ENCODE measurements at places on chromosomes 12 and 14.

- DNase-seq: no peak
Observed at GRCh38 chr12:124286414-124286813, 8.5 kb upstream of the RFLNA start.

DNA sequence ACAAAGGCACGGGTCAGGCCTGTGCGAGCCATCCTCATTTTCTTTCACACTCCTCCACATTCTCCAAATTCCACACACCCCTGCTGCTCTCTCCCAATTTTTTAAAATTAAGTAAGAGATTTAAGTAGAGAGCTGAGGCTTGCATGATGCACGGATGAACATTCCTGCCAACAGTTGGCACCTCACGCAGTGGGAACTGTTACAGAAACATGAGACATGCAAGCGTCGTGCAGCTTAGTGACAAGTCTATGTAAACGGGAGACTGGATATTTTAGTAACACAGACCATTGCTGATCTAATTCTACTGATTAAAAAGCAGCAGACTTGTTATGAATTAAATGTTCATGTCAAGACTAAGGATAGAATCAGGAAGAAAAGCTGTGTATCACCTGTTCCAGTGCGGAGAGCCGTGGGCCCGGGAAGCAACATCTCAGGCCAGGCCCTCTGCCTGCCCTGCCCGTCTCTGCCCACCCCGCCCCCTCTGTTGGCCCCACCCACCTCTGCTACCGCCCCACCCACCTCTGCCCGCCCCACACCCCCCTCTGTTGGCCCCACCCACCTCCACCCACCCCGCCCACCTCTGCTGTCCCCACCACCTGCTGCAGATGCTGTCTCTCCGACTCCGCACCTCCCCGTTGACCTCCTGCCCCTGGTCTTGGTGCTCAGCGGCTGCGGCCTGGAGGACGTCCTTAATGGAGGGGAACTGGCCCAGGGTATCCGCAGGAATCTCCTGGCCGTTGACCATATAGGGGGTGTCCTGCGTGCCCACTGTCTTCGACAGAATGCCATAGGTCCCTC, 21.2 kb downstream of the GOLGA3 start:
- DNase-seq: no peak

- DNase-seq: no peak
Observed at GRCh38 chr12:91774434-91774921, 371.2 kb downstream of the BTG1 start.

DNA sequence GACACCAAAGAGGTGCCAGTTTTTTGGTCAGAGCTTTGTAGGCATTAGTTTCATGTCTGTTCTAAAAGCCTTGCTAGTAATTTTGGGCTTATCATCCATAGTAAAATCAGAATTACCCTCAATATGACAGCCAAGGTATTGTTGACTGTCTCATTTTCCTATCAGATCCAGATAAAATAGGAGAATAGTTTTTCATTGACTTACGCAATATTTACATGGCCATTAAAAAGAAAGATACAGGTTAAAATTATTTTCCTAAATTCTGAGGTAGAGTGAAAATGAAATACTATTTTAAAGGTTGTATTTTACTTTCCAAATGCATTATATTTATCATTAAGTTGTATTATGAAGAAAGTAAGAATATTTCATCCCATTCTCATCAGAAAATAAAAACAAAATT, 203.7 kb downstream of the LRFN5 start:
- DNase-seq: no peak

DNA sequence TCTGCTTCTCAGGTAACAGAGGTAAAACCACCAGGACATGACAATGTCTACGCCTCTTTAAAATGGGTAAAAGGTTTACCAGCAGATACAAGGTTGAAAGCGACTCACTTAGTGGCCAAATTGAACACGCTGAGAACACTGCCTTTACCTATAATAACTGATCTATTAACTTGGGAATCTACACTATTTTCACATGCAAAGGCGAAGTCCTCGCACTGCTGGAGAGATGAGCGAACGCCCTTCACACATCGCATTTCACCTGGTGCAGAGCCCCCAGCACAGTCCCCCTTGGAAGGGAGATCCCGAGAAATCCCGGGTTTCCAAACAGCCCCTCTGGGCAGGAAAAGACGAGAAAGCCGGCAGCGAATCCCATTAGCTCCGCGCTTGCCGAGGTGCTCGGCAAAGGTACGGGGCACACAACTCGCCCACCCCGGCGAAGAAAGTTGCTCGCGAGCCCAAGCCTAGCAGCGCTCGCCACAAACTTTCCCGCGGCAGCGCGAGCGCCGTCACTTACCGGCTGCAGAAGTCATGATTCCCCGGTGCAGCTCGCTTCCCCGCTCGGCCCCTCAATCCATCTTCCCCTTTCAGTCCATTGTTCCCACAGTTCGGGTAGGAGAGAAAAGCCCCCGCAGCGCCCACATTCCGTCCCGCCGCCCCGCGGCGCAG, 423 bp downstream of the FGD6 start:
- DNase-seq: no peak

DNA sequence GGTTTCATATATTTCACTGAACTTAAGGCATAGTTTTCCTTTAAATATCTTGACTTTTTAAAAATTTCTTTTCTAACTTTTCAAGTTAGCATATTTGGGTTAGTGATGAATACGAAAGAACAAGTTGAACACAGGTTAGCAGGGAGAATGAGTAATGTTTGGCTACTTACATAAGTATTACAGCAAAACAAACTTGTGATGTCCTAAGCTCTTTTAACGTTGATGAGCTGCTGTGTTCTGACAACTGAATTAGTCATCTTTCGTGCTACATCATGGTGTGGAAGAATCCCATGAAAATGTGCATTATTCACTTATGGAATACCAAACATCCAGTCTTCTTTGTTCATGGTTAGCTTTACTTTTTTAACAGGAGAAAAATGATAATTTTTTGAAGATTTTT, 36.3 kb upstream of the PDZRN4 start:
- DNase-seq: no peak

- DNase-seq: no peak
Observed at GRCh38 chr14:29459531-29459930, 468.1 kb downstream of the PRKD1 start.

GRCh38 chr14:83827383-83827782, 1702.6 kb upstream of the FLRT2 start:
- no peak for DNase-seq

- DNase-seq: no peak
Observed at GRCh38 chr14:60222820-60223219, 26.2 kb upstream of the PPM1A start.

DNA sequence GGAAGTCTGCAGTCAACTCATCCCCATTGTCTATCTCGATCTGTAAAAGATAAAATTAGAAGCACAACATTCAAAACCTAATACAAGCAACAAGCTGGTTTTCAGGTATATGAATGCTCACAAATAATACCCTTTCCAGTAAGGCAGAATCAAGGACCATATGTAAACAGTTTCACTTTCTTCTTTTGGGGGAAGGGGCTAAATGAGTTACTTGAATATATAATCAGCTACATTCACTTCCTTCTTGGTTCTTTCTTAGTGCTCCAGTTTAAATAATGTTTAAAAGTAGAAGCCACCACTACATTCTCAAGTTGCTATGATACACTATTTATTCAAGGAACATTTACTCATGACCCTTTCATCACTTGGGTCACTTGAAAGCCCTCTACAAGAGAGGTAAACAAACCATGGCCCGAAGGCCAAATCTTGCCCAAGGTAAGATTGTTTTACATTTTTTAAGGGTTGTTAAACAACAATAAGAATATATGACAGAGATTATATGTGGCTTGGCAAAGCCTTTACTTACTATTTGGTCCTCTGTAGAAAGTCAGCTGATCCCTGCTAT, 10.3 kb downstream of the TWF1 start:
- no peak for DNase-seq

- no peak for DNase-seq
Observed at GRCh38 chr12:9034095-9034494, 44.7 kb downstream of the KLRG1 start.

DNA sequence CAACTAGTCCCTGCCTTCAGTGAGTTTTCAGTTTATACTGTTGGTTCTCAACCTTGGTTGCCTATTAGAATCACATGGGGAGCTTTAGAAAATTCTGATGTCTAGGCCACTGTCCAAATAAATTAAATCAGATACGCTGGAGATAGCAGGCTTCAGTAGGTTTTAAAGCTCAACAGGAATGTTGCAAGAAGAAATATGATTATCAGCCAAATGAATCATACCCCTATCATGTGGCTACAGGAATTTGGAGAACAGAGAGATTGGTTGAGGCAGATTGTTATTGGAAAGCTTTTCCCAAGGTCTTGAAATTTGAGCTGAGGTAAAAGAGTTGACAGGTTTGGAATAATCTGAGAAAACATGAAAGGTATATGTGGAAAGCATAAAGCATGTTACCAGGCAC, 125.3 kb downstream of the WIF1 start:
- DNase-seq: no peak

- peak; percentile 30 for DNase-seq
Observed at GRCh38 chr12:120252071-120252906, 13.2 kb downstream of the PXN start.

DNA sequence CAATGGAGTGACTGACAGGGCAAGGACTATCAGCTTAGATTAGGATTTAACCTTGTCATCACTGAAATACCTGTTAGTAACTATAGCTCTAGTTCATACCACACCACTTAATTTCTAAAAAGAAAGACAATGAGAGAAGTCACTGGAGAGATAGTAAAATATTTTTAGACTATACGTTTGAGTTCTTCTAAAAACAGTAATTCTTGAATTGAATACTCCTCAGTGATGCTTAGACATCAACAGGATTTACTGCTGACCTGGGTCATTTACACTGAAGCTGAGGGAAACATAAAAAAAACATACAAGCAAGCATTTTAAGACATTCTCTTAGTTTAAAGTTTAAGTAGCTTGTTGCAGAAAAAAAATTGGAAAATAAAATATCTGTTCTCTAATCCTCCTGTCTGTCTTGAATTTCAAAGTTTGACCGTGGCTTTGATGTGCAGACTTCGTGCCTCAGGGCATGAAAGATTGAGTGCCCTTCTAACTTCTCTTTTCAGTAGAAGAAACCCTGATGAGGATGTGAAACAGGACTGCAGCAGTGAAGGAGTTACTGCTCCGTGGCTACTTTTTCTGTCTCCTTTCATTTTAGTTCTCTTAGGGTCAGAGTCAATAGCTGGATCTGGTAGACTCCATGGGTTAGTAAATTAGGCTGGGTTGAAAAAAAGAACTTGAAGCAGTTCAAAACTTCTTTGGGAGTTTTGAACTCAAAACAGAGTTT, 172.2 kb downstream of the PTPRO start:
- no peak for DNase-seq

GRCh38 chr14:24297190-24297964, 2.2 kb downstream of the DHRS1 start:
- DNase-seq: peak; percentile 30

DNA sequence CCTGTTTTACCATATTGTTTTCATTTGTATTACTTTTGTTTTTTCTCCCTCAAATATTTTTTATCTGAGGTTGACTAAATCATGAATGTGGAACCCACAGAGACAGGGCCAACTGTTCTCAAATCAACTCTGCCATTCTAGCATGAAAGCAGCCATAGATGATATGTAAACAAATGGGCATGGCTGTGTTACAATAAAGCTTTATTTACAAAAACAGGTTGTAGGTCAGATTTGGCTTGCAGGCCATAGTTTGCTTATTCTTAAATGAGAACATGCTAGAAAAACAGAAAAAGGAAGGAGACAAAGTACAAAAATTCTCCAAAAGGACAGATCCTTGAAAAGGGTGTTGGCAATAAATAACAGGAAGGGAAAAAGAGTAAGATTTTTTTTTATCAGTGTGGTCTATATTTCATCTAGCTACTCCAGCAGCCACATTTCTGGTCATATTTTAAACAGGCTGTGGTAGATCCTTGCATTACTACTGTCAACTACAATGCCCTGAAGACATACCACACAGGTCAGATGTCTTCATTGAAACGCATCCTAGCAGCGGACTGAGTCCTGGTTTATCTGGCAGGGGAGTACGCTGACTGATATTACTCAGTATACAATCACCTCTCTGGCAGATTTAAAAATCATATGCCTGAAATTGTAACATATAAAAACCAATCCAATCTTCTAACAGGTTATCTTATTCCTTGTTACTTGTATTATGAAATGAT, 42.9 kb downstream of the SPPL3 start:
- no peak for DNase-seq

- DNase-seq: no peak
Observed at GRCh38 chr12:49689237-49689636, 18.0 kb downstream of the FMNL3 start.

GRCh38 chr12:49023812-49024211, 5.2 kb upstream of the PRKAG1 start:
- no peak for DNase-seq

GRCh38 chr12:87227162-87227561, 802.0 kb downstream of the C12orf50 start:
- DNase-seq: no peak

GRCh38 chr12:3207858-3208257, 130.7 kb downstream of the TSPAN9 start:
- no peak for DNase-seq

- DNase-seq: no peak
Observed at GRCh38 chr12:128509170-128509569, 242.2 kb downstream of the TMEM132C start.

GRCh38 chr12:34599530-34600513, 577.5 kb downstream of the ALG10 start:
- DNase-seq: no peak

DNA sequence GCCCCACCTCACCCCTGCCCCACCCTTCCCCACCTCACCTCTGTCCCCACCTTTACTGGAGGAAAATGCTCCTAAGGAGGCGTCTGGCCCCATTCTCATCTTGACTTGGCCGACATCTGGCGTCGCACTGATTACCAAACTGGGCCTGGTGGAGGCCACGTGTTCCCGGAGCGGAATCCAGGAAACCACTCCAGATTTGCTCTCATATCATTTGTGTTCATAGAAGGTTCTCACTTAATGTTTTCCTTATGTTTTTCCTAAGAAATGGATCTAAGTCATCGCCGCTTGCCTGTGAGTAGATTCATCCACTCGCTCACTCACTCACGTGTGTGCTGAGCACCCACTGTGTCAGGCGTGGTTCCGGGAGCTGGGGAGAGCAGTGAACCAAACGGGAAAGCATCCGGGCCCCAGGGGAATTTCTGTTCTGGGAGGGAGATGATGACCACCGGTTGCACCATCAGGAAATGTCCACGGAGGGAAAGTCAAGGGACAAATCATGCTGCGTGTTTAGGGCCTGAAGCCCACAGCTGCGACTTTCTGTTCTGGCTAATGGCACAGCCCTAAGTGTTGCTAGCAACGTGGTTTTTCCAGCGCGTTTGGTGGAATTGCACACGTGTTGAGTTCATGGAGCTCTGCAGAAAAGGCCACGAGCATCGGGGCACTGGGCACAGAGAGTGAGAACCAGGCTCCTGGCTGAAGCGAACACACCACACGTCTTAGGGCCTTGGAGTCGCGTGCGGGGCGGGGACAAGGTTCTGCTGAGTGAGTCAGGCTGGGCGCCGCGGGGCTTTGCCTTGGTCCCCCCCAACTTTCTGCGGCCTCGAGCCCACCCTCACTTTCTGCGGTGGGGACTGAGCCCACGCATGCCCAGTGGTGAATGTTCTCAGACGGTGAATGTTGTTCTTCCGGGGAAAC, 57.7 kb downstream of the ADGRD1 start:
- DNase-seq: no peak

GRCh38 chr12:95206916-95207315, 10.4 kb downstream of the FGD6 start:
- no peak for DNase-seq

- no peak for DNase-seq
Observed at GRCh38 chr12:51345681-51346080, 798 bp downstream of the CELA1 start.

- DNase-seq: no peak
Observed at GRCh38 chr14:25050269-25051150, 563 bp upstream of the STXBP6 start.
